Fibroblast of the conjunctiva (primary cell): ENCODE measurements at places on chromosomes 3 and 15.

- DNase-seq, result no peak
These were observed 1.3 kb downstream of the TLE3 start for GRCh38 chr15:70096215-70097062.

- no peak for DNase-seq
These were observed 96.8 kb downstream of the DHX36 start for GRCh38 chr3:154227531-154227930.

DNA sequence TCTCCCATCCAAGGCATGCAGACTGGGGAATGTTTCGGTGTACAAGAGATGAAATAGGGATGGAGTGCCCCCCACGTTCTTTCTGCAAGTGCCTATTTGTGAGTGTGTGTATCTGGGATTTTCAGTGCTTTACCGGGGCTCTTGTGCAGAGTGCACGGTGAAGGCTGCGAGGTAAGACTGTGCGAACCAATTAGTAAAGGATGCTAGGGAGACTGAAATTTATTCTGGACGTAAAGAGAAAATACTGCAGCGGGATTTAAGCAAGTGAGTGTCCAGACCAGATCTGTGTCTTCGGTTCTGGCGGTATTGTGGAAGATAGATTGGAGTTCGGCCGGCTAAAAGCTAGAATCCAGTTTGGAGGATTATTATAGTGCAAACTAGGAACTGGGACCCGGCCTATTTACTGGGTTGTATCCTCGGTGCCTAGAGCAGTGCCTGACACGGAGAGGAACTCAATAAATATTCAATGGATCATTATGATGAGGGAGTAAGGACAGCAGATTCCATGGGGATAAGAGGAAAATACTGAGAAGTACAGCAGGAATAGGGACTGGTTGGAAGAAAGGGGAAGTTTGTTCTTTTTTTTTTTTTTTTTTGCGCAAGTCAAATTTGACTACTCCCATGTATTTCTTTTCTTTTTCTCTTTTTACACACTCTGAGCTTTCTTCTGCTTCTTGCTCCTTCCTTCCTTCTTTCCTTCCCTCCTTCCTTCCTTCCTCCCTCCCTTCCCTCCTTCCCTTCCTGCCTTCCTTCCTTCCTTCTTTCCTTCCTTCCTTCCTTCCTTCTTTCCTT lies 580 bp upstream of the MAGEF1 start:
- no peak for DNase-seq

- no peak for DNase-seq
These were observed 72.0 kb upstream of the TTBK2 start for GRCh38 chr15:42992626-42993025.

DNA sequence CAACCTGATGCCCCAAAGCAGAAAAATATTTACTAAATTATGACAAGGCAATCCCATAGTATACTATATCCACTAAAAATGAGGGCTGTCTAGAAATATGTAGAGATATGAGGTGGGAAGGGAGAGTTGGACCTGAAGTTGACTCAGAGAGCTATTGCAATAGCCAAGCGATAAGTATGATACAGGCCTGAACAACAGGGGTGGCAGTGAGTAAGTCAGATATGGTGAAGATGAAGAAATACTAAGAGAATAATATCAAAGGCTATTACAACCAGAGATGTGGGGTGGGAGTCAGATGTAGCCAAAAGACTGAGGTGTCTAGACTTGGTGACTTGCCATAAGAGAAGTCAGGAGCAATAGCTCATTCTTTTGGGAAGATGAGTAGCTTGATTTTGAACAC lies 9.2 kb downstream of the HSPBAP1 start:
- no peak for DNase-seq

GRCh38 chr3:8895829-8896228 lies 67.4 kb downstream of the RAD18 start:
- DNase-seq, result no peak

DNA sequence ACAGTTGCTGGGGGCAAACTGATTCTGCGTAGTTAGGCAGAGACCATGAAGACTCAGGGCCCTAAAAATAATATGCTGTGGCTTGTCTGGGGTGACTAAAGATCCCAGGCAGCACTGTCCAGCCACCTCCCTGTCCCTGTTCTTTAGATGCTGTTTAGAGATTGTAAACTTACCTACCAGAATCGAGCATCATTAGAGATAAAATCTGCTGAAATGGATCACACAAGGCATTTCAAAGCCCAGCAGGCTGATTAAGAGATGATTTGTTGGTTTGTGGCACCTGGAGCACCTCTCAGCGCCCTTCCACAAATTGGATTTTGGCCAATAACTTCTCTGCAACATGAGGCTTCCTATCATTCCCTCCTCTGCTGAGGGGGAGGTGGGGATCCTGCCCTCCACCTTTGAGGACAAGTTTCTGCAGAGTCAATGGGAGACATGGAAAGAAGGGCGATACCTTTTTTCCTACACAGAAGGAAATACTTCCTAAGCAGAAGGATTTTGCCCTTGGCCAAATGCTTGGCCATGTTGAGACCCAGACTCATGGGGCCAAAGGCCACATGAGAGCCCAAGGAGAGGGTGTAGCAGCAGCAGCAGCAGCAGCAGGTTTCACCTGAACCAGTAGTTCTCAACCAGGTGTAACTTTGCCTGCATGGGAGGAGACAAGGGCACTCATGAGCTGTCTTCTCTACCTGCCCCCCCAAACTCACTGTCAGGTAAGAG lies 37.5 kb downstream of the SEMA5B start:
- DNase-seq, result no peak

- DNase-seq, result no peak
These were observed 26.6 kb downstream of the NEK11 start for GRCh38 chr3:131053043-131053859.

DNA sequence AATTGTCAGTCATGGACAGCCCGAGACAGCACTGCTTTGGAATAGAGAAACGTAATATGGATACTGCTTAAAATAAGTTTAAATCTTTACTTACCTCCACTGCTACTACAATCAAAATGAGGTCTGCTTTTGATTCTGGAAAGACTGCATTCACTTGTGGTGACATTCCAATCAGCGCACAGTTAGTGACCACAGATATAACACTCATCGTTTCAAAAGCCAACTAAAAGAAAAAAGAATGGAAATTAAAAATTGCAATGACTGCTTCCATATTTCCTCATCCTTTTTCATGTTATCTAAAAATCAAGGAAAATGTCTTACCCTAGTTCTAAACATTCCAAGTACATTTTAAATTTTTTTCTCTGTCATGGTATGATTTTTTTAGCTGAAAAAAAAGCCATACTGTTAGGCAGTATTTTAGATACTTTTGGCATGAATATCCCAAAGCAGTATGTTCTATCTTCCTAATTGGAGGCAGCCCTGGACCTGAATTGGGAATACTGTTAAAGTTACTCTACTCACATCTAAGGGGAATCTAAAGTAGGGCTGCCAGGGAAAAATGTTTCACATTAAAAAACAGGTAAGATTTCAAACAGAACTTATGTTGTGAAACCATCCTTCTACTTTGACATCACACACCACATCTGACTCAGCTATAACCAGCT lies 72.1 kb downstream of the ANO10 start:
- no peak for DNase-seq

- DNase-seq, result no peak
These were observed 80.6 kb downstream of the OCA2 start for GRCh38 chr15:28018291-28019044.

GRCh38 chr15:75656331-75656730 lies 8.6 kb downstream of the SNX33 start:
- no peak for DNase-seq

DNA sequence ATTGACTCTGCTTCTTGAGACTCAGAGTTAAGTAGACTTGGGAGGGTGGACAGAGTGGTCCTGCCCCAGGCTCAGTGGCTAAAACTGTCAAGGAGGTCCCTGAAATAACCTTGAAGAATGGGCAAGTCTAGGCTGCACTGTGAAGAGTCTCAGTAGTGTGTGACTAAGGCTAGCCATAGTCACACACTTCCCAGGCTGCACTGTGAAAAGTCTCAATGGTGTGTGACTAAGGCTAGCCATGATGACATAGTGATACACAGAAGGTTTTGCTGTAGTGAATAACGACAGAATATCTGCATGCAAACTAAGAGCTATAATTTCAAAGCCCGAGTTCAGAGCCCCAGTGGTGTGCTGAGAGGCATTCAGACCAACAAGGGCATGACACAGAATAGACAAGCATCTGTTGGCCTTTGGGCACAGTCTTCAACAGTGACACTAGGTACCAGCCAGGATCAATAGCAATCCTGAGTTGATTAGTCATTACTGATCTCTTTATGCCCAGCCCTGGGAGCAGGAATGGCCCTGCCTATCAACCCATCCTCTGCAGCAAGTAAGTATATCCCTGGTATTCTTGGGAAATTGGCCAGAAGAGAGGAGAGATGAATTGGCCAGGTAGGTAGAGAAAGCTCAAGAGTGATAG lies 72.4 kb upstream of the BBX start:
- DNase-seq, result no peak

- no peak for DNase-seq
These were observed 450.6 kb upstream of the TGFBR2 start for GRCh38 chr3:30155755-30156154.

GRCh38 chr15:64905119-64905831 lies 6.4 kb upstream of the ANKDD1A start:
- DNase-seq, result peak; percentile 43

DNA sequence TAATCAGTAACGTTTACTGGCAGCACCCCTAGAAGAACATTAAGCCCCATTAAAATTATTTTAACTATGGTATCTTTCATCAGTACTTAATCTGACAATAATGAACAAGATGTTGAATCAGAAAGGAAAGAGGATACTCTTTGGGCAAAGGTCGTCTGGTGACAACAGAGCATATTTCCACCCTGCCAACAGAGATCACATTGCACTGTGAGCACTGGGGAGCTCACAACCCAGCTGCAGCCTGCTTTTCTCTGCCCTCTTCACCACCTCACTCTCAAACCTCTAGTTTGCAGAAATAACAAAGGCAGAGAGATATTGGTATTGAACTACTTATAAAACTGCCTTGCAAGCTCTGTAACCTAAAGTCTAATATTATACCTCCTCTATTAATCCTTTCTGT lies 130.0 kb downstream of the FBN1 start:
- DNase-seq, result no peak

DNA sequence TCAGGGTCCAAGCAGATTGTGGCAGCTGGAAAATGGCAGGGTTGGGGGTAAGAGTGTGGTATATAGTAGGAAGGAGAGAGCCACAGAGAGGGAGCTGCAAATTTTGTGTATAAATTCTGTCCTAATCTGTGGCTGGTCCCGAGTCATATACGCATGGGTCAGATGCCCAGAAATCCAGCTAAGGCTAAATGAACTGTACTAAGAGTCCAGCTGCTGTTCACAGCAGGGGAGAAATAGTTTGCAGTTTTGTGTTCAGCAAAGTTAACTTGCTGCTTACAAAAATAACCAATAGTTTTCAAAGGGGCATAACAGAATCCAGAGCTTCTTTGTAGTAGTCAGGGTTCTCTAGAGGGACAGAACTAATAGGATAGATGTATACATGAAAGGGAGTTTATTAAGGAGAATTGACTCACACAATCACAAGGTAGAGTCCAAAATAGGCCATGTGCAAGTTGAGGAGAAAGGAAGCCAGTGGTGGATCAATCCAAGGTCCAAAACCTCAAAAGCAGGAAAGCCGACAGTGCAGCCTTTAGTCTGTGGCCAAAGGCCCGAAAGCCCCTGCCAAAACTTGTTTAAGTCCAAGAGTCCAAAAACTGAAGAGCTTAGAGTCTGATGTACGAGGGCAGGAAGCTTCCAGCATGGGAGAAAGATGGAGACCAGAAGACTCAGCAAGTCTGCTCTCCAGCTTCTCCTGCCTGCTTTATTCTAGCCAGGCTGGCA lies 146.1 kb upstream of the KBTBD8 start:
- no peak for DNase-seq

GRCh38 chr3:17459470-17459993 lies 282.9 kb downstream of the TBC1D5 start:
- DNase-seq, result no peak

GRCh38 chr3:136728473-136728872 lies 23.7 kb downstream of the STAG1 start:
- no peak for DNase-seq

DNA sequence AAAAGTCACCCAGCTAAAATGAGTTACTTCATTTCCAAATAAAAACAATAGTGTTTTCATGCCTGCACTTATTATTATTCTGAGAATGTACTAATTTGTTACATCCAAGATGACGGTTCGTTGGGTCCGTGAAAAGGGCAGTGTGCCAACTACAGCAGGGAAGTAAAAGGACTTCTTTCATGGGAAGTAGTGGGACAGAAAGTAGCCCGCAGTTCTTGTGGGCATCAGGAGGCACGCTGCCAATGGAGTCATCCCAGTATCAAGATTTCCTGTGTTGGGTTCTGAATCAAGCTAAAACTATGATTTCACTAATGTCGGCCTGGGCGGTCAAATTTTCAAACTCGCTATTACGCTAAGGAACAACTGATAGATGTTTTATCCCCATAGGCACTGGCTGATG lies 254.5 kb upstream of the SOX2 start:
- no peak for DNase-seq

- DNase-seq, result no peak
These were observed 518.0 kb upstream of the PPP2R3A start for GRCh38 chr3:135447483-135447882.

GRCh38 chr15:33453761-33454160 lies 143.0 kb downstream of the RYR3 start:
- no peak for DNase-seq

DNA sequence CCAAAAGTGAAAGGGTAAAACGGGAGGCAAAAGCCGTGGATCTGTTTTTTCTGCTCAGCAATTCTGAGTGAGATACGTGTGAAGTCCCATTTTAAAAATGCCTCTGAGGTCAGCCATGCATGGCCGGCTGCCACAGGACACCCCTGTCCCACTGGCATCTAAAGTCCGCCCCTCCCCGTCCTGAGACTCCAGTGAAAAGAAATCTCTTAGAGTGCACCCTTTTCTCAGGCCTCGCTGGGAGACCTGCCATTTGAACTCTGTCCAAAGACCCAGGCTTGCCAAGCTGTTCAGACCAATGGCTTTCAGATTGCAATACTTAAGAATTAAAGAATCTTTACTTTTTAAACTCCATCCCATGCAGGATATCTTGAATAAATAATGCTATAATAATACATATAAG lies 61.0 kb upstream of the SLC24A5 start:
- DNase-seq, result no peak

DNA sequence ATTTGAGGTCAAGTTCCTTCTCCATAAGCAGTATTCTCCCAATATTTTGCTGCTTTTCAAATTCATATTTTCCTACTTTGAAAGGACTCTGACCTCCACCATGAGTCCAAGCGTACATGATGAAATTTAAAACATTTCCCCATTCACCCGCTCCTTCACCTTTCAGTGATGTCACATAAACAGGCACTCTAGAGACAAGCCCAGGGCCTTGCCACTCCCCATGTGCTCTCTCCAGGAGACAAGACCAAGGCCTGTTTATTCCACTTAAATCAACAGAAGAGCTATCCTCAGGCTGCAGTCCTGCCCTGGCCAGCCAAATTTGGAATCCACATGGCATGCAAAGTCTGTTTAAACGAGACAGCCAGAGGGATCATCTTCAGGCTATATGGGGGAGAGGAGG lies 161.5 kb downstream of the ARRDC4 start:
- no peak for DNase-seq

DNA sequence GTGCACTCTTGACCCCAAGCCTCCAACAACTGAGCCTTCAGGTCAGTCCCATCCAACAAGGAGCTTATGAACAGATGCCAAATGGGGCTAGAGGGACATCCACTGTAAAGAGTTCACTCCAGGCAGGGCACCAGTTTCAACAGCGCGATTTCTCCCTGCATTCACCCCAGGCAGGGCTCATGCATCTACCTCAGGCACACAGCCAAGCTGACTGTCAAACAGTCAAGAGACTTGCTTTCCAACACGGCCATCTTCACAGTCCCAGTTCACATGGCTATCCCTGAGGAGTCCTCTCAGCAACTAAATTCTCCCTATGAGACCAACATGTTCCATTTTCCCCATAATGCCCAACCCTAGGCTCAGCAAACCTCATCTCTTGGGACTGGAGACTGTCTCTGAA lies 17.7 kb downstream of the SLC25A20 start:
- no peak for DNase-seq
